Activated T-helper 17 cell treated with anti-CD3 and anti-CD28 coated beads, Interleukin-2, amount 50 U/mL, for 72 hours (primary cell): ENCODE measurements at places on chromosomes 6 and 20. TPM values are rescaled to one million over a fixed set of nuclear protein-coding genes. Genes with fewer than 3 reads are reported as not detected.

- peak; percentile 55 for ATAC-seq
Measured at GRCh38 chr20:51563486-51564332, 21.2 kb upstream of the NFATC2 start.

DNA sequence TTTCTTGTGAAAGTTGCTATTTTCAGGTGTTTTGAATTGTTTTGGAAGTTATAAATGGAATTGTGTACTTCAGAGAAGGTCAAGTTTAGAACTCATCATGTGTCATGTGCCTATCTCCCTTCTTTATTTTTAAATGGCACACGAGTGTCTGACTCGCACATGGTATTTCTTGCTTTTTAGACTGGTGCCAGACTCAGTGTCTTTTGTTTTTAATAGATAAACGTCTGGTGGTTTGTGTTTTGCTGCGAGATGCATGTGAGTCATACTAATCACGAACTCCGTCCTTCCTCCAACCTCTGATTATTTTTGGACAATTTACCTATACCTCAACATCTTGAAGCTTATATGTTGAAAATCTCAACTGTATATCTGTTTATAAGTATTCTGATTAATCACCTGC, 292.1 kb downstream of the CDKAL1 start:
- no peak for ATAC-seq

- no peak for ATAC-seq
Measured at GRCh38 chr6:36594816-36595643, 868 bp downstream of the SRSF3 start.

GRCh38 chr20:17518339-17519052, 12.7 kb downstream of the BFSP1 start:
- ATAC-seq = no peak

The VNN1 gene
- total RNA-seq = not detected

The BPIFB4 gene
- total RNA-seq = not detected

GRCh38 chr20:9517297-9518162, 3.1 kb downstream of the LAMP5 start:
- ATAC-seq = no peak

The LTA gene
- total RNA-seq = 163 TPM
